ENCODE measurements at places on chromosomes 4 and X. TPM values are rescaled to one million over a fixed set of nuclear protein-coding genes. Genes with fewer than 3 reads are reported as not detected.

GRCh38 chr4:88360256-88360655, 18.4 kb upstream of the HERC6 start:
- DNase-seq, result no peak

The GPRIN3 gene
- total RNA-seq, result not detected

The CRMP1 gene
- not detected for total RNA-seq

The PPP3CA gene
- total RNA-seq, result 59.5 TPM
